ENCODE measurements at places on chromosomes 3 and 15. TPM values are rescaled to one million over a fixed set of nuclear protein-coding genes. Genes with fewer than 3 reads are reported as not detected.
A peak's percentile ranks its signal among the peaks of the same experiment; 100 is the strongest.

DNA sequence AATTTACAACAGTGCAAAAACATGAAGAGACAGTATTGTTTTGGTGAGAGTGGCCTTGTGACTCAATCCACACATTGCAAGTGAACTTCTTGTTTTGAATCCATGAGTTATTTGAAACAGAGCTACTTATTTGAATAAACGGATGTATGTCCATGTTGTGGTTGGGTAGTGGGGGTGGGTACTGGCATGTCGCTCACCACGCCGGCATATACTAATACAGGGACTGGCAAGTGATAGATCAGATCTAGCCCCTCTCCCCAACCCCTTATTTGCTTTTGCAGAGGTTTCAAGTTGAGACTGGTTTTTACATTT is 83.8 kb downstream of the EDEM1 start:
- no peak for DNase-seq

Gene CD96
- 0.29 TPM for total RNA-seq

Gene OR5H2
- not detected for total RNA-seq

- DNase-seq, result peak; percentile 36
Measured at GRCh38 chr3:195073866-195074860, 196.8 kb downstream of the XXYLT1 start.

Gene ULK3
- 34.5 TPM for total RNA-seq

DNA sequence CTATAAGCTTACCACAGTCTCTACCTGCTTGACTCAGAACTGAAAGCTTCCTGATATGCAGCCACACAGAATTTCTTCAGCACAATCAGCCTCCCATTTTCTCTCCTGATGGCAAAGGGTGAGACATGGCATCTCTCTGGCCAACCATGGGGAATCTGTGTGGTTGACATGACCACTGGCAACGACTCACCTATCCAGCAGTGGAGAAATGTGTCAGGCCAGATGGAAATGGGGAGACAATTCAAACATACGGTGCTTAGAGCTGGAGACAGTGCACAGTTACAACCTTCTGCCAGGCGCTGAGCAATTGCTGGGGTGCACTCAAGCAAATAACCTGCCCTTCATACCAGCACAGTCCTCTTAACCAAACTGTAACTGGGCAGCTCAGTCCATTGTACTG is 3.6 kb downstream of the ZNF385D start:
- DNase-seq, result no peak

DNA sequence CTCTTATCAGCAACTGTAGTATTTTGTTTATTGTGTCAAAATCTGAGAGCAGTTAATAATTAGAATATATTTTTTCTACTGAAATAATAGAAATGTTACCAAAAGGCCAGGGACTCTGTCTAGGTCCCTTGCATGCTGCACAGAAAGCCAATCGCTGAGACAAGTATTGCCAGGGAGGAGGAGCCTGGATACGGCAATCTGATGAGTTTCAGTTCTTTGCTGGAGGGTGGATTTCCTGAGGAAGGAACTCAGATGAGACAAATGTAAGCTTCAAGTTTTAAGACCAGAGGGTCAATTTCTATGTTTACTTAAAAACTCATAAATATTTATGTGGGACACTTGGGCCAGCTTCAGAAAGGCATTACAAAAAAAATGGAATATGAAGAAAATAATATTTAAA is 252.2 kb downstream of the GABRG3 start:
- DNase-seq, result no peak

DNA sequence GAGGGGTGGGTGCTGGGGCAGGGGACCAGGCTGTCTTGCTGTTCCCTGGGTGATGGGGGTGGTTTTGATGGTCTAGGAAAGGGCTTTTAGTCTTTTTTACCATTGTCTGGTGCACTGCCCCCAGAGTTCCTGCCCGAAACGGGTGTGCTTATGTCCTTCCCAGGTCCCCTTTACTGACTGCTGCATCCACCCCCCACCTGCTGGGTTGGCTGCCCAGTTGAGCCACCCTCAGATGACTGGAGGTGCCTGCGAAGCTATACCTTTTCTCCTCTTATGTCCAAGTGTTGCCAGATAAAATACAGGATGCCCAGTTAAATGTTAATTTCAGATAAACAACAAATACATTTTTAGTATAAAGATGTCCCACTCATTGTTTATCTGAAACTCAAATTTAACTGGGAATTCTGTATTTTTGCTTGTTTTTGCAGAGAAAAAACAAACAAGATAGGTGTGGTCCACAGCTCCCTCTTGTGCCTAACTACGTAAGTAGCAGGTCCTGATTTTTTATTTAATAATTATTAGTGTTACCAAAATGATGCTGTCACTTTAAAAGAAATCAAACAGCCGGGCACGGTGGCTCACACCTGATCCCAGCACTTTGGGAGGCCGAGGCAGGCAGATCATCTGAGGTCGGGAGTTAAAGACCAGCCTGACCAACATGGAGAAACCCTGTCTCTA is 6.1 kb upstream of the RPP14 start:
- no peak for DNase-seq

GRCh38 chr3:107416886-107417285 is 39.6 kb downstream of the CCDC54 start:
- no peak for DNase-seq

DNA sequence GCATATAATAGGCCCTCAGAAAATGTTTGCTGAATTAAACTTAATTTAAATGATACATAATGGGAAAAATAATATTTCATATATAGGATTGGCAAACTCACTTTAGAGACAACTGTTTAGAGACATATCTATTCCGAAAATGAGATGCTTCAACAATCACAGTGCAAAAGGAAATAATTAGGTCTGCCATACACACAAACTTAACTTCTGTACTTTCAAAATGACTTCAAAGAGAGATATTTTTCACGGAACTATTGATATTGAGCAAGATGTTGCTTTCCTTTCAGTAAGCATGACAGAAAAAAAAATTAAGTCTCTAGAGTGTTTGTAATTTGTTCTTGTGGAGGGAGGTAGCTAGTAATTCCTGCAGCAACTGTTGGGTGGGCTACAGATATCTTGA is 769.5 kb downstream of the TUSC7 start:
- DNase-seq, result no peak

All from psoas muscle (tissue), 8 donors.